ENCODE measurements at places on chromosomes 2 and 18.

GRCh38 chr2:54559006-54559445 lies 102.9 kb downstream of the SPTBN1 start:
- DNase-seq = no peak

DNA sequence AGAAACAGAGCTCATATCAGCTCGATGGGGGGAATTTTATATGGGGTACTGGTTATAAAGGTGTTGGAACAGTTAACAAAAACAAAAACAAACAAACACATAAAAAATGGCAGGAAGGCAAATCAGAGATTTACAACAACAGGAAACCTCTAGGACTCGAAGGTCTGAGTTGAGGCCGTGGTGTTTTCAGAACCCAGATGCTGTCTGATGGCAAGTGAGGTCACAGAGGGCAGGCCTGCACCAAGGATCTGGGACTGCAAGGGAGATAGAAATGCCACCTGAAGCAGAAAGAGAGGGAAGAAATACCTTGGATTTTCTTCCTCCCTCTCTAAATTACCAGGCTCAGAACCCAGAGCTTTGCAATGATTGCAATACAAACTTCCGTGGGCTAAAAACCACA lies 429.5 kb downstream of the ZNF521 start:
- DNase-seq = no peak

GRCh38 chr2:159009940-159010339 lies 41.5 kb downstream of the TANC1 start:
- DNase-seq = no peak

- no peak for DNase-seq
Observed at GRCh38 chr2:164782323-164782722, 59.3 kb downstream of the COBLL1 start.

- DNase-seq = peak; percentile 13
Observed at GRCh38 chr18:71899707-71900472, 644.3 kb downstream of the CBLN2 start.

DNA sequence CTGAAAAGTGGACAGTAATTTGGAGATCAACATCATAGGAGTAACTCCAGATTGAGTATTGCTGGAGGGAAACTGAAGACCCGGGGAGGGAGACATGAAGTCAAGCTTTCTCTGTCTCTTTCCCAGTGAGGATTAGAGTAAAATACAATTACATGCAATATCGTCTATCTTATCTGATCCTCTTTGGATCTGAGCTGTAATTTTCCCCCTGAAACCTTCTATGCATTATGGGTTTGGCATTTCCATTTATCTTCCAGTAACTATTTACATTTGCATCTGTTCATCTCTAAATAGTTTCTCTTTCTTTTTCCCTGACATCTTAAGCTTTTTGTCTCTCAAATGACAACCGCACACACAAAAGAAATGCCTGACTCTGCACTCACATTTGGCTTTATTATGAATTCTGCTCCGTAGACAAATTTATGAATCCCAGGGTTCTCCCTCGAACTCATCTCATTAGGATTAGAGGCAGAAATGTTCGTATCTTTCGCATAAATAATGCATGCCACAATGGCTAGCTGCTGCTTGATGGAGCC lies 113.1 kb downstream of the SPP2 start:
- DNase-seq = no peak

GRCh38 chr2:121649149-121649595 lies at the start of gene CLASP1:
CLASP1 (minus strand) TSS chr2:121649462; CDS start chr2:121605895, 43,567 bp downstream.
- DNase-seq = peak; percentile 81

DNA sequence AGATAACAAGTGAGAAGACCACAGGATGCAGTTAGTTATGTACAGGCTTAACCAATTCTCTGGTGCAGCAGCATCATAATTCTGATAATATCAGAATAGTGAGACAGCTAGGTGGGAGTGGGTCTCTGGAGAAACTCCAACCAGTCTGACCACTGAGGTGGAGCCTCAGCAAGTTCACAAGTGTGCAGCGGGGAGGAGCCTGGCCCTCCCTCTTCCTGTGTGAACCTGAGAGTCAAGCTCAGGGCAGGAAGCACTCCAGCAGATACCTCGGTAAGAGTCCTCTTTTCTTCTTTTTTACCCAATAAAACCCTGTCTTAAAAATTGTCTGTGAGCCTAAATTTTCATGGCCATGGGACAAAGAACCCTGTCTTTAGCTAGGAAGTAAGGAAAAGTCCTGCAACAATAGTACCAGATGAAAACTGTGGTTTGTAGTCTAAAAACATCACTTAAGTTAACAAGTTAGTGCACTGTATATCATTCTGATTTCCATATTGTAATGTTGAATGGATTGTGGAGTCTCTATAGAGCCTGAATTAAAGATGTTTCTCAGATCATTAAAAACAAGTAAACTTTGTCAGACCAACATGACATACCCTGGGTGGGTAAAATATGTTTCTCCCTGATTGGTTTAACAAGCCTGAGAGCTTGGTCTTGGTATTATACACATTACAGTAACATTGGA lies 370.8 kb downstream of the TMEM182 start:
- DNase-seq = no peak

DNA sequence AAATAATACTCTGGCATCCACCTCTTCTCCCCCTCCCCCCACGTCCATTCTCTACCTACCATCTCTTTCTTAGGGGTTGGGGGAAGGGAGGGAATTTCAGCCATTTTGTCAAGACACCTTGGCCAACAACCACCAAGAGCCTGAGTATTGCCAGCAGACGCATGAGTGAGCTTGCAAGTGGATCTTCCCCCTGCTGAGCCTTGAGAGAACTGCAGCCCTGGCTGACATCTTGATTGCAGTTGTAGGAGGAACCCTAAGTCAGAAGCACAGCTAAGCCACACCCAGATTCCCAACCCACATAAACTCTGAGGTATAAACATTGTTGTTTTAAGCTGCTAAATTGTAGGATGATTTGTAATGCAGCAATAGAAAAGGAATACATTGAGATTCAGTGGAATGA lies 165.6 kb downstream of the TMEFF2 start:
- no peak for DNase-seq

DNA sequence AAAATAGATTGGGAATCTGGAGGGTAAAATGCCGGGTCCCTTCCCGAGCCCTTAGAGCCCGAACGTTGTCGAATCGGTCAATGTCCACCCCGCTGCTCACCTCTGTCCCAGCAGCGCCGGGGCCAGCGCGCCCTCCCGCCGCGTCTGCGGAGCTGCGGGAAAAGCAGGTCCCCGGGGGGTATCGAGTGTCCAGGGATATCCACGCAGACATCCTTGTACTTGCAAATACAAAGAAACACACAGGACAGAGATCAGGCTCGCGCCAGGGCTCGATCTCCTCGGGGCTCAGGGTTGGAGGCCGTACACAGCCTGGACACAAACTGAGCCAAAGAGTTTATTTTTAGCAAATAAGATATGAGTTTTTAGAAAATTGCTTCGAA lies 2.3 kb upstream of the GATA6 start:
- DNase-seq = no peak

- no peak for DNase-seq
Observed at GRCh38 chr2:101775636-101776035, 78.1 kb downstream of the MAP4K4 start.

DNA sequence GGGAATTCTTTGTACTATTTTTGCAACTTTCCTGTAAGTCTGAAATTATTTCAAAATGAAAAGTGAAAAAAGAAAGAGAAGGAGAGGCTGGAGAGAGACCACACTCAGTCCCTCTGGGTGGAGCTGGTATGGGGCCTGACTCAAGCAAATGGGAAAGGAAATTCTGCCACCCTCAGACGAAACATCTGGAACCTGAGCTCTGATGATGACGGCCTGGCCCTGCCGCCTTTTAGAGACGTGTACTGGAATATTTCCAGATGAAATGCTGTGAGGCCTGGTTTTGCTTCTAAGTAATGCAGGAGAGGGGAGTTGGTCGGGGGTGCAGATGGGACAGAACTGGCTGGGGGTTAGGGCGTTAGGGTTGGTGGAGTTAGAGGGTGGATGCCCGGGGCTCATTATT lies 57.4 kb upstream of the GLI2 start:
- DNase-seq = no peak

DNA sequence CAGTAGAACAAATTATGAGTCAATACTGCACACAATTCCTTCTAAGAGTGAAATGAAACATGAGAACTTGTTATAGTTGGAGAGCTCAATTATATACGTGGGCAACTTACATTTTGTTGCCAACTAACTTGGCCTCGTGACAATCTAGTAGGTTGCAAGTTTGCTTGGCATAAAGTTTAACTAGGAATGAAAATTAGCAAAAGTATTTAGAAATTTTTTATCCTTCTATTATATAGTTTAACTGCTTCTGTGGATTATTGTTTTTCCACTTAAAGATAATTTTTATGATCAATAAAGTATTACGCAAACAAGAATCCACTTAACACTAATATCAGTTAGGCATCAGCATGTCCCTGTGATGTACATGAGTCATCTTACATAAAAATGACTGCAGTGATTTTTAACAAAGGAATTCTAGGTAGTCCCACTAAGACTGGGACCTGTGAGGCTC lies 41.1 kb downstream of the FAM124B start:
- DNase-seq = peak; percentile 3

GRCh38 chr2:234001380-234002160 lies 48.9 kb upstream of the SPP2 start:
- no peak for DNase-seq

GRCh38 chr18:63155169-63155852 lies 164.3 kb downstream of the BCL2 start:
- DNase-seq = peak; percentile 73

All from NCI-H2029 treated with DMSO at 0.1 percent for 48 hours (cell line).